ENCODE measurements at places on chromosomes 3 and 15. TPM values are rescaled to one million over a fixed set of nuclear protein-coding genes. Genes with fewer than 3 reads are reported as not detected.
A peak's percentile ranks its signal among the peaks of the same experiment; 100 is the strongest.

DNA sequence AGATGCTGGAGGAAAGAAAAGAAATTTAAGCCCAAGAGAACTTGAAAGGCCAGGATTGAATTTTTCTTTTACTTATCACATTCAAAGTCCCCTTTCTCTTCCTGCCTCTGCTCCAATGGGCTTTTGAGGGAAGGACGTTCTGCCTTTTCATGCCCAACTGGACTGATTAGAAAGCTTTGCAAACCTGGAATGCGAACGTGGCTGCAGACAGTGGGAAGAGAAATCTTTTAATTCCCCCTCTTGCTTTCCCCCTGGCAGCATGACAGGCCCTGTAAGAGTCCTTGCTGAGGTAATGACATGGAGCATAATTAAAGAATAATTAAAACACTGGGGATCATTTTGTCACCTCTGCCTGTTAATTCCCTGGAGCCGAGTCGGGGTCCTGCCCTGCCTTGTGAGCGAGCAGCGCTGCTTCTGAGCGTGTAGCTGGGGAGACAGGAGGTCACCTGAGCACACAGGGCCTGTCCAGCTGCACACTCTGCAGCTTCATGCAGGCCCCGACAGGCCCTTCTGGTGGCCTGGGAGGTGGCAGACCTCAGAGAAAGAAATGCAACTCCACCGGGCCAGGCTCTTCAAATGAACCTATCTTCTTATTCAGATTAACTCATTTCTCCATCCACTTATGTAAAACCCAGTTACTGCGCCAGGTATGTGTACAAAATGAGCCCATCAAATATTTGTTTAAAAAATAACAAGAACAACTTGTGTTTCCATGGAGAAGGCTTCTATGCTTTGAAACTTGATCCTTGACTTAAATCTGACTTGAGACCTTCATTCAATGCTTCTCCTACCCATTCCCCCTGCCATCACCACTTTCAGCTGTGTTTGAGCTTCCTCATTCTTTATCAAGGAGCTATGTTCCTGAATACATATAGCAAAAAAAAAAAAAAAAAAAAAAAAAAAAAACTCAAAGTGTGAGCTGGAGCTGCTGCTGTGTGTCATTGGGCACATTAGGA, 628.2 kb upstream of the CFAP20DC start:
- no peak for DNase-seq

GRCh38 chr3:47083786-47084185, 80.1 kb downstream of the SETD2 start:
- no peak for DNase-seq

GRCh38 chr3:141122455-141123030, 71.4 kb downstream of the SPSB4 start:
- DNase-seq = no peak

DNA sequence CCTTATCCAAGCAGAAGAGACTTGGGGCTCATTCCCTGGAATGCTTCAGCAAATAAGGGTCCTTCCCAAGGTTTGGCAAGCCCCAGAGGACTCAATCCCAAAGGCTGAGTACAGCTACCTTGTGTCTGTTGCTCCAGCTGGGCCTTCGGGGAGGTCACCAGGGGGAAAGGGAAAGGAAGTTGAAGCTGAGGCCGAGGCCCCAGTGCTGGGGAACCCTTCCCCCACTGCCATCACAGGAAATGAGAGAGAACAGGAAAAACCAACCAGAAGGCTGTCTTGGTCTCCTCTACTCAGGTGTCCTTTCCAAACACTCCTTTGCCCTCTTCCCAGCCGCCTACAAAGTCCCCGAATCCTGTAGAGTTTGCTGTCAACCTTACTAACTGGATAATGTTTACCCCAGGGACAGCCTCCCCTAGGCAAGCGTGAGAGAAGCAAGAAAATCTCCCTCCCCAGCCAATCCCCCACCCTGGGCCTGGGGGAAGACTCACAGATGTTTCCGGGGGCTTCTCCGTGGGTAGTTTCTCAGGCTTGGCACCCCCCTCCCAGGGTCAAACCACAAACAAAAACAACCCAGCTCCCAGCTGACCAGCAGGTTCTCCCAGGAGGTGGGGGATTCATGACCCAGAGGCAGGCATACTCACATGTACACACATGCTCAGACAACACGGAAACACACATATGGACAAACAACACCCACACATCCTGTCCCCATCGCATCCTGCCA, 5.5 kb downstream of the CSRNP1 start:
- DNase-seq = peak; percentile 62

- DNase-seq = no peak
These were observed 20.9 kb downstream of the FSTL1 start for GRCh38 chr3:120429921-120430361.

- no peak for DNase-seq
These were observed 159.9 kb downstream of the APBA2 start for GRCh38 chr15:29045717-29046116.

GRCh38 chr3:69354948-69355347, 30.9 kb downstream of the FRMD4B start:
- DNase-seq = no peak

DNA sequence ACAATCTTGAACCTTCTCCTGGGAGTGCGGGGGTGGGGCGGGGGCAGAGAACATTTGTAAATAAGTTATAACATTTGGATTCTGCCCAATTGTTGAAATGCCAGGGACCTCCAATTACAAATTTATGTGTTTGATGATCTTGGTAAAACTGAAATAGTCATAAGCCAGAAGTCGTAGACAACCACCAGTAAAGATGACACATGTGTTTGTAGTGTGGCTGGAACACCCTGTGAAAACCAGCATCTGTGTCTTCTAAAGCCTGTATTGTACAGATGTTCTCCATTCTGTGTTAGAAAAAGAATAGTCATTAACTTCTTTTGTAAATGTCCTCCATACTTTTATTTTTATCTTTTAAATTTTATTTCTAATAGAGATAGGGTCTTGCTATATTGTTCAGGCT, 61.8 kb downstream of the ARIH1 start:
- DNase-seq = no peak

GRCh38 chr3:12869035-12869621, 27.8 kb upstream of the RPL32 start:
- DNase-seq = no peak

DNA sequence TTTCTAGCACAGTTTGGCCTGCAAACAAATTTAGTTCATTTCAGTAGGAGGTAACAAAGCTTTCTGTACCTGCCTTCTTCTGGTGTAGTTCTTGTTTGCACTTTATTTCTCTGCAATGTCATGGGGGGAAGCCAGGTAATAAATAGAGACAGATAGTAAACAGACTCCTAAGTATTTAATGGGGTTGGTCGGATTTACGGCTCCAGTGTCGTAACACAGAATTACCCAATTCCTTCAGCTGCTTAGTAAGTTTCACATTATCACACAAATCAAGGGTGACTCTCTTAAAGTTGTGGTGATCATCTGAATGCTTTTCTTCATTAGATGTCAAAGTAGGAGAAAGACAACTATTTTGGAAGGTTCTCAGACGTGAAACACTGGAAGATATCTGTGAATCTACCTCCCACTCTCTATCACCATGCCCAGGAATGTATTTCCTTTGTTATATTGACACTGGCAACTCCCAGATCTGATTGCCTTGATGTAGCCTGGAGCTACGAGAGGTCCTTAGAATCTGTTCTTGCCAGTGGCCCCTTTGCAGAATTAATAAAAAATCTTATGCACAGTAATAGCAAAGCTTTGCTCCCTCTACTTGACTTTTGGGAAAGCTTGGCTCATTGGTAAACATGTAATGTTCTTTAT, 25.0 kb upstream of the TMC3 start:
- no peak for DNase-seq

GRCh38 chr3:139620438-139620837, 57.3 kb downstream of the NMNAT3 start:
- no peak for DNase-seq

GRCh38 chr15:78077871-78078210, 330 bp upstream of the TBC1D2B start:
- no peak for DNase-seq

DNA sequence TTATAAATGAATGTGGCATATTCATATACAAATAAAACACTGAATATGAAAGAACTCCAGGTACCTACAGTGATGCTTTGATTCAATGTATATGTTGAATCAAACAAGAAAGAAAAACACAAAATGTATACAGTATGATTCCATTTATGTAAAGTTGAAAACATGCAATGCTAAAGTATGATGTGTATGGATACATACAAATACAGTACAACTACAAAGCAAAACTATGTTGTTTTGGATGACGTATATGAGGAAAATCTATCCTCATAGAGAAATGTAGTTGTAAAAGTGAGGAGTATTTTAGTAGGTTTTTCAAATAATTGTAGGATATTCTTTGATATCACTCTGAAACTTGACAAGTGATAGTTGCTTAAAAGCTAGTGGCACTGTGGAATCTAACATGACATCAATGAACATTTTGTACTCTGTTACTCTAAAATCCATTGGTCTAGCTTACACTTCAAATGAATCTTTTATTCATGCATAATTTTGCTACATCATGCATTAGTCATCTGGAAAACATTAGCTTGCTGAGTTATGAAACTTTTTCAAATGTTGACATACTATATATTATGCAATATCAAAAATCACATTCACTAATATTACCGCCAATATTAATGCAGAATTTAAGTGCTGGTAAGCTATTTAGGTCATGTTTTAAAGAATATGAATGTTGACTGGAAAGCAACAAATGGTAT, 278.1 kb upstream of the CHRNA7 start:
- no peak for DNase-seq

GRCh38 chr3:186180151-186180550, 71.3 kb upstream of the ETV5 start:
- no peak for DNase-seq

GRCh38 chr3:16266714-16267113, 1.7 kb downstream of the OXNAD1 start:
- DNase-seq = no peak

DNA sequence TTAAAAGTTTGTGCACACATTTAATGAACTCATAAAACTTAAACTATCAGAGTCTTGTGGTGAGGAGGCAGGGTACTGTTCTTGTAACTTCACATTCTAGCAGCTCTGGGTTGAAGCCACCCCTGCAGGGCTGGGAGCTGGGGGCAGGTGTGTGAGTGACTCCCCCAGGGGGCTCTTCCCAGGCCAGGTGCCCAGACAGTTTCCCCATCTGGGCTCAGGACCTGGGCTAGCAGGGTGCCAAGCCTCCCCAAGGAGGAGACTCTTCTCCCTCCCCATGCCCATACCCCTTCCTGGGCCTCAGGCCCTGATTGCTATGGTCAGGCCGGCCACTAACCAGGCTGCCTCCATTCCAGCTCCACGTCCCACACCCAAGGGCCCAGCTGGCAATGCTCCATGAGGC, 22.0 kb upstream of the CHCHD6 start:
- DNase-seq = no peak

DNA sequence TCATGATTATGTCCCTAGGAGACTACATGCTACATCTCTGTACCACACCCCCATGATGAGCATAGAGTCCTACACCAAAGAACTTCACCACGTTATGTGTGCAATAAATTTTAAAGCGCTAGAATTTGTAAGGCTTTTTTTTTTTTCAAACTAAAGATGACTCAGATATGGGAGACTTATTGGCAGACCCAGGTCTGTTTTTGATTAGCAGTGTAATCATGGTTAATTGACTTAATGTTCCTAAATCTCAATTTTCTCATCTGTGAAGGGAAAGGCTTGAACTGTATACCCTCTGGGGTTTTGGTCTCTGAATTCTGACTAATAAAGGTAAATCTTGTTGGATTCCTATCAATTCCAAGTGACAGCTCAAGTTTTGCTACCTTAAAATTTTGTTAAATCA, 26.4 kb downstream of the ABI3BP start:
- no peak for DNase-seq

DNA sequence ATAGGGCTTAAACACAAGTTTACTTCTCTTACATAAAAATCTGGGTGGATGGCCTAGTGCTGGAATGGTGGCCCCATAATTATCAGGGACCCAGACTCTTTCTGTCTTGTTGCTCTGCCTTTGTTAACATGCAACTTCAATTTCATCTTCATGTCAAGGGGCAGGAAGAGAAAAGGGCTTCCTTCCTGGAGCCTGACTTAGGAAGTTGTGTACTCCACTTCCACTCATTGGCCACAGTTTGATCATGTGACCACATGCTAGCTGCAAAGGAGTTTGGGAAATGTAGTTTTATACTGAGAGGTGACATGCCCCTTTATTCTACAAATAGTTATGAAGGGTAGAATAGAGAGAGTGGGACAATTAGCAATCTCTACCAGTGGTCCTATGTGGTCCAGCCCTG, 39.3 kb downstream of the RHCG start:
- DNase-seq = peak; percentile 22

DNA sequence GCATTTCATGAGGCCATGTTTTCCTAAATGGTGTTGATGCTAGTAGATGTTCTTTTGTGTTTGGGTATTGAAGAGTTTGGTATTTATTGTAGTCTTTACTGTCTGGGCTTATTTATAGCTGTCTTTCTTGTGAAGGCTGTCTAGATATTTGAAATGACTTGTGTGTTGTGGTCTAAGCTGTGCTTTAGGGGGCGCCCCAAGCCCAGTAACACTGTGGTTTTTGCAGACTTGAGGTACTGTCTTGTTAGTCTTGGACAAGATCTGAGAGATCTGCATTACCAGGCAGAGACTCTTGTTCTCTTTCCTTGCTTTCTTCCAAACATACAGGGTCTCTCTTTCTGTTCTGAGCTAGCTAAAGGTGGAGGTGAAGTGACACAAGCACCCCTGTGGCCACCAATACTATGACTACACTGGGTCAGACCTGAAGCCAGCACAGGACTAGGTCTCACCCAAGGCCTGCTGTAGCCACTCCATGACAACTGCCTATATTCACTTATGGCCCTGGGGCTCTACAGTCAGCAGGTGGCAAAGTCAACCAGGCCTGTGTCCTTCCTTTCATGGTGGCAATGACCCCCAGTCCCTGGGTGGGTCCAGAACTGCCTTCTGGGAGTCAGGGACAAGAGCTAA, 152.1 kb upstream of the TBC1D5 start:
- DNase-seq = no peak

DNA sequence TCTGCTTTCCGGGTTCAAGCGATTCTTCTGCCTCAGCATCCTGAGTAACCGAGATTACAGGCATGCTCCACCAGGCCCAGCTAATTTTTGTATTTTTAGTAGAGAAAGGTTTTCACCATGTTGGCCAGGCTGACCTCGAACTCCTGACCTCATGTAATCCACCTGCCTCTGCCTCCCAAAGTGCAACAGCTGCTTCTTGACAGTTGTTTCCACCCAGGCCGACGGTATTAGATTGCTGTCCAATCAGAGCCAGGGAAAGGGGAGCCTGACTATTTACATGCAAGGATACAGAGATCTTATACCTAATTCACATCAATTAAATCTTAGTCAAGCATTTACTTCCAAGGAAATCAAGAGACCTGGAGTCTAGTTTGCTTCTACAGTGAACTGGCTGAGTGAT, 4.0 kb upstream of the CAPN3 start:
- no peak for DNase-seq

Gene IGF2BP2
- total RNA-seq = 1.7 TPM

Gene TMEM108
- 0.20 TPM for total RNA-seq

Gene KCNMB3
- 1.4 TPM for total RNA-seq

Gene ERICH6
- not detected for total RNA-seq

Gene KNG1
- total RNA-seq = 1,149 TPM

Gene NXPE3
- total RNA-seq = 2.9 TPM

Gene ALDH1A3
- total RNA-seq = 5.0 TPM

Gene ALDH1A2
- total RNA-seq = 8.8 TPM

Gene GOLGA8R
- 3.8 TPM for total RNA-seq

Gene SLC22A14
- 0.12 TPM for total RNA-seq

Gene ROBO1
- total RNA-seq = 4.3 TPM

Gene BTBD1
- total RNA-seq = 27.4 TPM

Gene C3orf49
- total RNA-seq = not detected

Gene PXYLP1
- total RNA-seq = 2.0 TPM

Gene ZMYND10
- total RNA-seq = 0.50 TPM

Gene NLGN1
- total RNA-seq = not detected

Gene BAHD1
- 8.8 TPM for total RNA-seq

Gene AMIGO3
- total RNA-seq = 0.07 TPM

Gene GOLGA8J
- 0.23 TPM for total RNA-seq

Gene C3orf22
- not detected for total RNA-seq

Measured in right lobe of liver (tissue), 6 donors.